HuH-7.5 (cell line): ENCODE measurements at places on chromosomes 7 and 10.

GRCh38 chr7:134182078-134182477 is 54.9 kb downstream of the LRGUK start:
- no peak for DNase-seq

GRCh38 chr10:28365840-28366239 is 63.0 kb upstream of the MPP7 start:
- DNase-seq = no peak

GRCh38 chr7:53302496-53303246 is 267.2 kb downstream of the POM121L12 start:
- no peak for DNase-seq

DNA sequence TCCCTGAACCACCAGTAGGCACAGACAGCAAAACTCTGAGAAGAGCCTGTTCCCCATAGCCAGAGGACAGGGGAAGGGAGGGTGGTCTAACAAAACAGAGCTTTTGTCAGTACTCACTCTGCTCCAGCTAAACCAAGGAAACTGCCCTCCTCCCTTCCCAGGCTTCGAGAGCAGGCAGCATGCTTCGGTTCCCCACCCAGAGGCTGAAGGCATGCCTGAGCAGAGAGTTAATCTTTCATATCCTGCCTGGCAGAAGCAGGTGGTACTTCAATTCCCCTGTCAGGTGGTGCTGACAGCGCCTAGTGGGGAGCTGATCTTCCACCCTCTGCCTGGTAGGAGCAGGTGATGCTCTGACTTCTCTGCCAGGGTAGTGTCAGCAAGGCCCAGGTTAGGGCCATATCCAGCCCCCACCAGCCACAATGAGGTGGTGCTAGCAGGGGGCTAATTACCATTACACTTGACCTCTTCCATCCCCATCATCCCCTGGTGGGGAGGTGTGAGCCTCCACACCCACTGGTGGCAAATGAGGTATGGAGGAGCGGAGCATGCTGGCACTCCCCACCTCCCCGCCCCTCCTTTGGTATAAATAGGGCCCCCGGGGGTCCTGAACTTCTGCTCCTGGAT is 35.1 kb downstream of the SDK1 start:
- DNase-seq = no peak

GRCh38 chr7:100119970-100120732 is 717 bp downstream of the CNPY4 start:
- peak; percentile 71 for DNase-seq
